ENCODE measurements at places on chromosomes 2 and 18.
A peak's percentile ranks its signal among the peaks of the same experiment; 100 is the strongest.

DNA sequence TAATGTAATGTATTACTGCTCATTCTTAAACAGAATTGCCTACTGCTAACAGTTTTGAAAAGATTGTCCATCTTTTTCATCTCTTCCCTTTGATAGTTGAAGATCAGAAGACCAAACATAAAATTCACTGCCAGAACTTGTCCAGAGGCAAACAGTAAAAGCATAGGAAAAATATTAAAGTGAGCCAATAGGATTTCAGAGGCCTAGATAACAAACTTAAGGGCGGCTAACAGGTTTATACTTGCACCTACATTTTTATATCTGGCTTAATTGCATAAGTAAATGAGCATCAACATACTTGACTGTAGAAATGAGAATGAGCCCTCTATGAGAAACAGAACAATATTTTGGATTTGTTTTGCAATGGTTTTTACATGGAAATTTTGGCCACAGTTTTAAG is 30.3 kb downstream of the ZC3H15 start:
- DNase-seq = no peak

DNA sequence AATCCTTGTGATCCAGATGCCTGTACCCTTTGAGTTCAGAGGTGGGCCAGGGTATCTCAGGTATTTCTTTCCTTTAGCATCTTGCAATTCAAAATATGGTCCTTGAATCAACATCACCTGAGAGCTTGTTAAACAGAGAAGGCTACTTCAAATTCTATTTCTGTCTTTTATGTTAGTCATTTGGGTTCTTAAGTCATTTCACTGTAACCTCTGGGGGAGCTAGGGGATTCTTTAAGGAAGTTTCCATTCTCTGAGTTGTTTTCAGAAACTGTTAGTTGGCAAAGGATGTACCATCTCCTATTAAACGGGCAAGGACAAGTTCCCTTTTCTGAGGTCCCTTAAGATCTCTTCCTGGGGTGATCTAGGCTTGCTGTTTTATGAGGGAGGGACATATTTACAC is 16.6 kb downstream of the CFLAR start:
- no peak for DNase-seq

DNA sequence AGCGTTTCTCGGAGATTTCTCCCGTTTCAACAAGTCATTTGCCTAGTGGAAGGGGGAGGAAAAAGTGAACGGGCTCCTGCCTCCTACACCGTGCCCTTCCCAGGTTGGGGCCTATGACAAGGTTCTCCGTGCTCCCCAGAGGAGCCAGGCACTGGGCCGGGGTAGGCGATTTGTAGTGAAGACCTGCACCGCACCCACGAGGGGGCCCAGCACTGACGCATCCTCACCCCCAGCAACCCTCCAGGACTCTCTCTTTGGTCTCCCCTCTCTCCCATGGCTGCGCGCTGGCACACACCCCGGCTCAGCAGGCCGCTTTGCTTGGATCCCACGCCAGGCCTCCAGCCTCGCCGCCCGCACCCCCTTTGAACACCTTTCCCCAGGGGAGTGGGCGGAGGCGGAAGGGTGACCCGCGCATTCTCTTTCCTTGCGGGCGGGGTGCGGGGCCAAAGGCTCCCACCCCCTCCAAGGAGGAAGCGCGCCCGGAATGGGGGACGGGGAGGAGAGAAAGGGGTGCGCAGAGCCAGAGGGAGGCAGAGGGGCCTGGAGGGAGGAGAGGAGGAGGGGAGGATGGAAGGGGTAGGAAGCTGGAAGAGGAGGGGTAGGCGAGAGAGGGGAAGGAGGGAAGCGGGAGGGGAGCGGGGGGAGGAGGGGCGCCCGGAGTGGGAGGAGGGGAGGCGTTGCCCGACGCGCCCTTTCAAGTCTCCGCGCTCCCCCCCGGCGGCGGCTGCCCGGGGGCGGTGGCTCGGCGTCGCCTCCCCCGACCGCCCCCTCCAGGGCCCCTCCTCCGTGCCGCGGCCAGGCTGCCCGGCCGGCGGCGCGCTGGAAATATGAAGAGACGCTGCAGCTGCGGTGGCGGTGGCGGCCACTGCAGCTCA is at the start of gene APCDD1:
Gene APCDD1, plus strand, starts transcription at position 830 of the 875 bp plus-strand sequence. CDS start 347 bp downstream, outside the sequence.
- DNase-seq = peak; percentile 70

GRCh38 chr2:46787364-46787763 is 128.2 kb downstream of the MCFD2 start:
- no peak for DNase-seq

DNA sequence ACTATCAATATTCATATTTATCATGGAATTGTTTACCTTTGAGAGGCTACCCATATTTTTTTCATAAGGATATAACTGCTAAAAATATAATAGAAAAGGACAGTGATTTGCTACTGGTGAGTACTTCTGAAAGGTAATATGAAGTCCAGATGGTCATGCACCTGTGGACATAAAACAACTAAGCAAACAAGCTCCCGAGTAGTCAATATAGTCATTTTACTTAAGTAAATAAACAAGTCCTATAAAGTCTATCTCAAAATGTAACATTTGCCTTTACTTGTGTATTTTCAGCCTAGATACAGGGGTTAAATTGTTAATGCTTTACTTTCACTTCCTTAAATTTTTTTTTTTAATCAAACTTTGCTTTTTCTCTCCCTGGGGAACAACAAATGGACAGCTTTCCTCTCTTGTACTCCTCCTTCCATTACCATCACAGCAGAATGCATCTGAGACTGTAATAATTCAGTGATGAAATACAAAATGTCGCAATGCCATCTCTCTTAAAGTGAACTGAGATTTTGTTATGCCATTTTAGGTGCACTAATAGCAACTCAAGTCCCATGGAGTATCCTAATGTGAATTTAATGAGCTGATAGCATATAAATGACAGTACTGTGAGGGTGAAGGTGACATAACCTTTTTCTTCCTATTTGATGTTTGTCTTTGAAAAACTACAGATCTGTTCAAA is 1325.4 kb upstream of the ZEB2 start:
- DNase-seq = peak; percentile 1

GRCh38 chr2:31286230-31286629 is 52.3 kb downstream of the EHD3 start:
- no peak for DNase-seq
